Kidney (tissue), 22 donors: ENCODE measurements at places on chromosomes 3 and 15. TPM values are rescaled to one million over a fixed set of nuclear protein-coding genes. Genes with fewer than 3 reads are reported as not detected.

CAMP gene
- not detected for total RNA-seq

TMEM40 gene
- not detected for total RNA-seq

GRM2 gene
- total RNA-seq: 0.57 TPM

CDCP1 gene
- 39.6 TPM for total RNA-seq

CHCHD6 gene
- 10.7 TPM for total RNA-seq

IL5RA gene
- 1.1 TPM for total RNA-seq

NAALADL2 gene
- 20.2 TPM for total RNA-seq

PPP1R14D gene
- total RNA-seq: not detected

DGKG gene
- 11.4 TPM for total RNA-seq

MEGF11 gene
- 41.8 TPM for total RNA-seq

BCL6 gene
- total RNA-seq: 110 TPM

CCDC54 gene
- not detected for total RNA-seq
